Kidney epithelial cell (primary cell): ENCODE measurements at places on chromosomes 11 and 22. TPM values are rescaled to one million over a fixed set of nuclear protein-coding genes. Genes with fewer than 3 reads are reported as not detected.

DNA sequence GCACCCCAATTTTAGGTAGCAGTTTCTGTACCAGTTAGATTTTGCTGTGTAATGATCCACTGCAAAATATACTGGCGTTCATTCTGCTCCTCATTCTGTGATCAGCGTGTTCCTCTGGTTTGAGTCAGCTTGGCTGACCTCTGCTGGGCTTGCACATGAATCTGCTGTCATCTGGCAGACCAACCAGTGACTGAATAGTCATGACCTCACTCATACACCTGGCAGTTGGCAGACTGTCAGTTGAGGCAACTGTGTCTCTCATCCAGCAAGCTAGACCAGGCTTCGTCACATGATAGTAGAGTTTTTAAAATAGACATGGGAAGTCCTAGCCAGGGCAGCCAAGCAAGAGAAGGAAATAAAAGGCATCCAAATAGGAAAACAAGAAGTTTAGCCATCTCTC lies 316.3 kb upstream of the LARGE1 start:
- DNase-seq, result no peak

Gene FIBIN
- 0.89 and 1.3 TPM in 2 replicates for total RNA-seq

Gene RAG2
- not detected in 2 replicates for total RNA-seq

Gene TUBA8
- 2.2 TPM in 1 of 2 replicates, not detected in the other for total RNA-seq

Gene ZNRF3
- total RNA-seq, result 10.5 and 14.0 TPM in 2 replicates

GRCh38 chr22:36409911-36410756 lies 22.4 kb upstream of the MYH9 start:
- DNase-seq, result peak; percentile 95

Gene ROBO4
- total RNA-seq, result 5.1 and 6.3 TPM in 2 replicates

GRCh38 chr22:17035246-17035645 lies 27.2 kb upstream of the GAB4 start:
- DNase-seq, result no peak

Gene ENTHD1
- not detected in 2 replicates for total RNA-seq

DNA sequence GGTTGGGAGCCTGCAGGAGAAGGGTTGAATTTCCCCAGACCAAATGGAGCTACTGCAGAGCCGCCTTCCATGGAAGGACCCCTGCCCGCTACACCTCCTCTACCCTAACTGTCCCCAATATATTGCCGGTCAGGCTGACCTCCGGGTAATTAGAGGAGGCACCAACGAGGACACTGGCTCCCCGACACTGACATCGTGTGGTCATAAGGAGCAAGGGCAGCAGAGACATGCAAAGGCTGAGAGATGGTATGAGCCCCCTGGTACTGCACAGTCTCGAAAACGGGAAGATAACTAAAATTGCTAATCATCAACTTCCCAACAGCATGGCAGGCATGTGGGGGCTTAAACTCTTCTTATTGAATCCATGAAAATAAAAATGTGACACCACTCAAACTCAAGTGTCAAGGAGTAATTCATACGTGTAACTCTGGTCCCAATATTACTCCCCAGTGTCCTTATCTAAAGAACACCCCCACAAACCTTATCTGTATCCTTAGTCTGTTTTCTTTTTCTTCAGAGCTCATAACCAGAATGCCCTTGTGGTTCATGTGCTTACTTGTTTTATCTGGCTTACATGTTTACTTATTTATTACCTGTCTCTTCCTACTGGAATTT lies 4.4 kb downstream of the CAVIN3 start:
- no peak for DNase-seq

Gene MS4A15
- total RNA-seq, result not detected in 2 replicates

Gene OR5J2
- total RNA-seq, result not detected in 2 replicates

Gene OR8D1
- total RNA-seq, result not detected in 2 replicates

DNA sequence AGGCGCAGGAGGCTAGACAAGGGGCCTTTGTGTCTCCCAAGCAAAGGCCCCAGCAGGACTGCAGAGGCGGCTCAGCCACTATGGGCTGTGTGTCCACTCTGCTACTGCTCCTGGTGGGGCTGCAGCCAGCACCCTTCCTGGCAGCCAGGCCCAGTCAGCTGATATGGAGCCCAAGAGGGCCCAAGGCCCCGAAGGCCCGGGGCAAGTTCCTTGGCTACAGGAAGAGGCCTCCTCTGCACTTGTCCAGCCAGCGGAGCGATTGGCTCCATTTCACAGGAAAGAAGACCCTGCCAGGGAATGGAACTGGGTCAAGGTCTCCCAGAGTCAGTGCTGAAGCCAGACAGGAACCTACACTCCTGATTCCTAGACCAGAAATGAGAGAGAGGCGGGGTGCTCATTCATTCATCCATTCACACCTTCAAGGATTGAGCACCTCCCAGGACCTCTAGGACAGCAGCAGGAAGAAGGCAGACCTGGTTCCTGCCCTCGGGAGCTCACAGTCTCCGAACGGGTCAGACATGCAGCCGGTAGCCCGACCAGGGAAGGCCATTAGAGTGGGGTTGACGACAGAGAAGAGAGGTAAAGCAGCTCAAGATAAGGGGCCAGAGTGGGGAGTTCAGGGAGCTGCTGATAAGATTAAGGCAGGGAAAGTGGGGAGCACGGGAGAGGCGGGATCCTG lies 811 bp upstream of the P2RY2 start:
- no peak for DNase-seq

GRCh38 chr11:120337355-120338106 lies 1.3 kb downstream of the ARHGEF12 start:
- no peak for DNase-seq

Gene ARHGAP8
- 22.6 and 22.9 TPM in 2 replicates for total RNA-seq

DNA sequence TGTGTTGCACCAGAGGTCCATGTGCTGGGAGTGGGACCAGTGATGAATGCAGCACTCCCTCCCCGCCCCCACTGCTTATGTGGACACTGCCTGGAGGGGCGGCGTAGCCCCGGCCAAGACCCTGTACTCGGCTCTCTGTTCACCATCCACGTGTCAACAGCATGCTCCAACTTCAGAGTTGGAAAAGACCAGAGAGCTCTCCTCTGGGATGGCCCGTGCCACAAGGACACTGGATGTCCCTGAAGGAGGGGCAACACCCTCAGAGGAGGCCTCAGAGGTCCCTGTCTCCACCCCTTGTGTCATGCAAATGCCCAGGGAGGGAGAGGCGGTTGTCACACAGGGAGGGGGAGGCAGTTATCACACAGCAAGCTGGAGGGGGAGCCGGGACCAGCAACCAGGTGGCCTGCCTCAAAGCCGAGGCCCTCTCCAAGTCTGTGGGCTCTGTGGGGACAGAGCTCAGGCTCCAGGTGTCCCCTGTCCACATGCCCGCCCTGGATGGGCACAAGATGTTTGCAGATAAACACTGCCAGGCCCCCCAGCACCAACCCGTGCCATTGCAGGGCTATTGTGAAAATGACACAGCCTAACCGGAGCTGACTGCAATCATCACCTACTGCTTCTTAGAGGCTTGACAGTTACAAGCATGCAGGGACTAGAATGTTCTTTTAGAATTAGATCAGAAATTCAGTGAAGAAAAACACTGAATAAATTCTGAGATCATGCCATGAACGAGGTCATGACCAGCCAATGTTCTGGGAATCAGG lies 121.1 kb downstream of the PHF21B start:
- no peak for DNase-seq

DNA sequence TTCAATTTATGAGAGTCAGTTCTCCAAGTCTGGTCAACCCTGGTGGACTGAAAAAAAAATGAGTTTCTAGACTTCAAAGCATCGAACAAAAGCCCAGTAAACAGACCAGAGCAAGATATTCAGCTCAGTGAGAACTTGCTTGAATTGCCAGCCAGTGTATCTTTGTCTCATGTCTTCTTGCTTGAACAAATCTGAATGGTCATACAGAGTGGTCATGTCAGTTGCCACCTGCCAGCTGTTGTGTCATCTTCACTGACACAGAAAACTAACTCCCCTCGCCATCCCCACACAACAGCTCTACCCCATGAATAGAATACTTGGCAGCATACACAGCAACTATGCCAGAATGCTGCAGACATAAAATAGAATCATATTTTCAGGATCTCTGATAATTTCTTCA lies 27.5 kb upstream of the CALCB start:
- no peak for DNase-seq

DNA sequence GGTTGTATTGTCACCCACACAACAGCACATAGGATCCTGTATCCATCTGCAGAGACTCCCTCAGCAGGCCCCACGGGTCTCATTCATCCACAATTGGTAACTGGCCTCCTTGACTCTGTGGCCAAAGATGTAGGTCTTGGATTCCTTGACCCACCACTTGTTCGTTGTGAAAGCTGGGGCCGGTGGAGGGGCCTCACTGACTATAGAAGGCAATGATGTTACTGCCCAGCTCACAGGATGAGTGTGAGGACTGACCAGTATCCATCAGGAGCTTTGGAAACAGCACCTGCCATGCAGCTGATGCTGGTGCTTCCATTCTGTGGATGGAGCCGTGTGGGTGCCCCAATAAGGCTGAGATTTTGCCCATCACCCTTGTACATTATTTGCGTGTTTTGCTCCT lies 615.7 kb downstream of the BRD1 start:
- DNase-seq, result no peak

Gene MYRF
- total RNA-seq, result 13.7 and 16.6 TPM in 2 replicates

DNA sequence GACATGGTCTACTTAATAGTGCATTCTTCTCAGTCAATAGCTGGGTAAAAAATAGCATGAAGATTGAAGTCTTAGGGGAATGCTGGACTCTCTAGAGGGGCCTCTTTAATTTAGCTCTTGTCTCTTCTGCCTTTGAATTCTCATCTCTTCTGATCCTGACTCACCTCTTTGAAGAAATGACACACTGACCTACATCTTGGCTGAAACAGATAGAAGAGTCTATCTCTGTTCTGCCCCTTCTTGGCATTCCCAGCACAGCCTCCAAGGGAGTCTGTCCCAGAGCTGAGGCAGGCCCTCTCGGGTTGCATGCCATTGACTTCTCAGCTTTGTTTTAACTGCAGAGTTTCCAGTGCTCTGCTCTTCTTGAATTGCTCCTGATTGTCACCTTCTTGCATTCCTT lies 55.7 kb downstream of the PTPRJ start:
- DNase-seq, result no peak

DNA sequence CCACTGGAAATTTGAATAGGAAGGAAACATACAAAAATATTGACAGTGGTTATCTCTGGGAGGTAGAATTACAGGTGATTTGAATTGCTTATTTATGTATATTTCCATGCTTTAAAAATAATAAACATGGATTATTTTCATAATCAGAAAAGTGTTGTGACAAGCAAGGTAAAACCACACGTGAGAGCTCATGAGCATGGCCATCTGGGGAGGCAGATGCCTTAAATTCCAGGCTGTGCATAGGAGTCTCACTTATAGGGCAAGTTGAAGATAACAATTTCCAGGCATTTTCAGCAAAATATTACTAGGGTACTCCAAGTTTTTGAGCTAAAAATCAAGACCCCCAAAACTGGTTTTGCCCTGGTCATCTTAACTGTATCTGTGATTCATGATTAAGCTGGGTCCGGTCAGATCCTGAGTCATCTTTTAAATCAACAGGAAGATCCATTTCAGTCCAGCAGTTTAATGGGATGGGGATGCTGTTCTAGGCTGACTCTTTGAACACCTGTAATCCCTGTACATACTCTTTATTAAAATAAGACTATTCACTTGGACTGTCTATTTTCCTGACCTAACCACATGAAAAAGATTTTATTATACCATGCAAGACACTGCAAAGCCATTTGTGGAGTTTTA lies 115.8 kb upstream of the NARS2 start:
- DNase-seq, result peak; percentile 7

GRCh38 chr11:33040033-33040861 lies 875 bp downstream of the TCP11L1 start:
- no peak for DNase-seq

Gene GLB1L3
- 0.75 and 1.2 TPM in 2 replicates for total RNA-seq

Gene H19
- total RNA-seq, result 56.9 and 78.8 TPM in 2 replicates

DNA sequence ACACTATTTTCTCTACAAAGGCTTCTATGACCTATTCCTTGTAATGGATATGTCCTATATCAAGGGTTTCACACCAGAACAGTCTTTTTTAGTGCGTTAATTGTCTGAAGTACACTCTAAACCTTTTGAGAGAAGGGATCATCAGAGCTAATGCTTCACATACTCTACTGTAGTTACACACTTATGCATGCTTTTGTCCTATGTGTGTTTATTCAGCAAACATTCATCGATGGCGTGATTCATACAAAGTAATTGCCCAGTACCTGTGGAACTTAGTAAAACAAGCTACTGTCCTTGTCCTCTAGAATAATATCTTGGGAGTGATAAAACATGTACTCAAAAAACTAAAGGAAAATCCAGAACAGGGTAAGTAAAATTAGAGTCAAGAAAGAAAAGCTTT lies 139.2 kb downstream of the GUCY1A2 start:
- no peak for DNase-seq

GRCh38 chr22:23240639-23241389 lies 60.5 kb downstream of the BCR start:
- DNase-seq, result no peak

Gene HBE1
- total RNA-seq, result not detected in 2 replicates

Gene PACS1
- total RNA-seq, result 29.4 and 35.4 TPM in 2 replicates

DNA sequence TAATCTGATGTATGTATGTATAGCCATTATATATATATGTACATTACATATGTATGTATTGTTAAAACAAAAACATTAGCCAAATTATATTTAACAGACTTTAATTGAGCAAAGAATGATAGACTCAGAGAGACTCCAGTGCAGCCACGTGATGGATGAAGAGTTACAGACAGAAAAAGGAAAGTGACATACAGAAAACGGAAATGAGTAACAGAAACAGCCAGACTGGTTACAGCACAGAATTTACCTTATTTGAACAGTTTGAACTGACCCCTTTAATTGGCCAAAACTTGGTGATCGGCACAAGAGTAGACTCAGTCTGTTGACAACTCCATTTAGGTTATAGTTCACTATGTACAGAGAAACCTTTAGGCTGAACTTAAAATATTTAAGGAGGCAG lies 35.0 kb downstream of the CHORDC1 start:
- no peak for DNase-seq

Gene DEFB131B
- total RNA-seq, result not detected in 2 replicates

GRCh38 chr11:59171508-59172322 lies at the start of gene DTX4:
Gene DTX4, plus strand, starts transcription at chr11:59172132. Its CDS starts 464 bp downstream, at chr11:59172596.
- DNase-seq, result peak; percentile 56

GRCh38 chr22:48689206-48689605 lies 1138.5 kb downstream of the BRD1 start:
- no peak for DNase-seq

DNA sequence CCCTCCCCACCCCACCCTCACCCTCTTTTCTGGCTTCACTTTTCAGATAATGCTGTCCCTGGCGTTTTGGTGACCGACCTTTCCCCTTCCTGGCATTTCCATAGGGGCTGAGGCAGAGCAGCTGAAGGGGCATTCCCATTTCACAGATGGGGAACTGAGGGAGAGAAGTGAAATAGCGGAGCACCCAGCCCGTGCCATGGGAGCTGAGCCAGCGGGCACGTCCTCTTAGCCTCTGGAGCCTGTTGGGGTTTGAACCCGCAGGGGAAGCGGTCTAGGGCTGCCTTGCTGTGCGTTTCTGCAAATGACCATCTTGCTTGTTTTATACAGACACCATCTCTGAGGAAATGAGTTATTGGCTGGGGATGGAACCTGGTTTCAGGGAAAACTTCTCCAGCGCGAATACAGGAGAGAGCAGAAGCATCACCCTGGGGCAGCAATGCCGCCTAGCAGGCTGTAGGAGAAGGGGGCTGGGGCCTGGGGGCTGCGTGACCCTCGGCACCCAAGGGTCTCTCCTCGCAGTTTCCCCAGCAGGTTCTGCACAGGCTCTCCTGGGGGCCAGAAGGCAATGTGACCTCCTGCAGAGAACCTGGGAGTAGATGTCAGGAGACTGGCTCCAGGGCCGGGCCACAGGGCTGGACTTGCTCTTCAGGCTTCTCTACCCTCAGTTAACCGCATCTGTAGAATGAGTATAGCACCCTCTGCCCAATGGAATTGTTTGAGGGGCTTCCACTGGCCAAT lies 1.5 kb downstream of the PTPRJ start:
- no peak for DNase-seq

- DNase-seq, result no peak
These were observed 1.6 kb upstream of the OR5M3 start for GRCh38 chr11:56474729-56475235.

GRCh38 chr22:24406322-24407277 lies 20.8 kb upstream of the ADORA2A start:
- DNase-seq, result no peak
